Umbilical cord (tissue), 2 donors: ENCODE measurements at places on chromosomes 7 and 10. TPM values are rescaled to one million over a fixed set of nuclear protein-coding genes. Genes with fewer than 3 reads are reported as not detected.

- no peak for DNase-seq
Observed at GRCh38 chr7:139330333-139331030, 10.7 kb upstream of the FMC1 start.

DNA sequence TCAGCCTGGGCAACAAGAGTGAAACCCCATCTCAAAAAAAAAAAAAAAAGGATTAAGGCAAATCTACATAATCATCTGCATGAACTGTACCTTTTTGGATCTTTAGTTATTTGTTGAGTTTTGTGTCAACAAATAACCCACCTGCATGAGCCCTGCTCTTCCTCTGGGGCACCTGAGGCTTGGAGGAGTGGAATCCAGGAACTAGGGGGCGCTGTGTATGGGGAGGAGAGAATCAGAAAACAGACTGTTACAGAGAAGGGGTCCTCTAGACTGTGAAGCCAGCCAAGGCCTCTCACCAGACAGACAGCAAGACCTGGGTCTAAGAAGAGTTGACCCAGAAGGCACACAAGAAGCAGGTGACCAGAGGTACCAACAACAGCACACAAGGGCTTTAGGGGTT, 682.8 kb upstream of the NRP1 start:
- DNase-seq = no peak

Gene ENTPD7
- 19.0 TPM for total RNA-seq

GRCh38 chr10:121426307-121426706, 171.9 kb downstream of the FGFR2 start:
- no peak for DNase-seq

DNA sequence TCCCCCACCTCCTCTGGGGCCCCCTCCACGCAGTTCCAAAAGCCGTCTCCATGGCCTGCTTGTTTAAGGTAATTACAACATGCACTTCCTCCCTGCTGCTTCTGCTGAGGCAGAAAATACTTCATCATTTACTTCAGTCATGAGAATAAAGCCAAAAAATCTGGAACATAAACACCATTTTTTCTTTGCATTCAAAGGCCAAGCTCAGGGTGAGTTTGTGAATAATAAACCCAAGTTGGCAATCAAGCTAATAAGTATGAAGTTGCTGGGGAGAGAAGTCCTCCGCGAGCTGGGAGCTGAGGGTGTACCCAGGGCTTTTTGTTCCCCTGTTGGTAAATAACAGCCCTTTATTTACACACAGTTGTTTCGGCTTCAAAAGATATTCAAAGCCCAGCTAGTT, 70.5 kb downstream of the FAM204A start:
- DNase-seq = peak; percentile 31

- DNase-seq = no peak
Observed at GRCh38 chr10:57973451-57973850, 294.2 kb downstream of the IPMK start.

Gene NAT16
- 1.2 TPM for total RNA-seq

DNA sequence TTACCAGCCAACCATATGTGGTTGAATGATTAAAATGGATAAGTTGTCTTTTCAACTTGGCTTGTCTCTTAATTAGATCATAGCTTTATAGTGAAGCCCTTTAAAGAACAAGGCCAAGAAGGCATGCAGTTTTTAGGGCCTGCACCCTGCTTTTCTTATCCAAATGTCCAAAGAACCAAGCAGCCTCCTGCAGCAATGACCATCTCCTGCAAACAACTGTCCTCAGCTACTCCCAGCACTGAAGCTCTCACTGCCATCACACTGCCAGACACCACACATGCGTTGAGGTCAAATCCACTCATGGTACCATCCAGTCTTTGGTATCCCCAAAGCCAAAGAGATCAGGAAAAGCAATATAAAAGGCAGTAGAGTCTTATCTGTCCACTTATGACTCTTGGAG, 210.3 kb downstream of the ACTR3B start:
- no peak for DNase-seq

Gene CALY
- total RNA-seq = not detected

DNA sequence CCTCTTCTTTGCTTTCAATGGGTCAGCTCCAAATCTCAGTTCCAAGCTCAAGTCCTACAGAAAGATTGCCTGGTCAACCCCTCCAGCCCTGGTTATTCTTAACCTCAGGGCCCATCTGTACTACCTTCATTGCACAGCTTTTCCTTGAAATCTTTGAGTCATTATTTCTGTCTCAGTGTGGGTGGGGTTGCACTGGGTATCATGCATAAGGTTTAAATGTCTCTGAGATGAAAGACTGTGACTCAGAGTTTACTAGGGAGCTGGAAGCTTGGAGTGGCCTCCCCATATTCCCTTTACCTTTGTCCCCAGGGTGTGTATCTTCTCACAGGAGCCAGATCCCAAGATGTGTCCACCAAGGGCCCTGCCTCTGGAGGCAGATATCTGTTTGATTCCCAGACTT, 3.3 kb upstream of the OR6V1 start:
- no peak for DNase-seq

Gene CALD1
- total RNA-seq = 1,052 TPM

GRCh38 chr10:103605359-103606096, 112.0 kb downstream of the NEURL1 start:
- peak; percentile 36 for DNase-seq

Gene TFEC
- total RNA-seq = 16.6 TPM

GRCh38 chr10:74078037-74078436, 72.6 kb downstream of the AP3M1 start:
- DNase-seq = no peak

DNA sequence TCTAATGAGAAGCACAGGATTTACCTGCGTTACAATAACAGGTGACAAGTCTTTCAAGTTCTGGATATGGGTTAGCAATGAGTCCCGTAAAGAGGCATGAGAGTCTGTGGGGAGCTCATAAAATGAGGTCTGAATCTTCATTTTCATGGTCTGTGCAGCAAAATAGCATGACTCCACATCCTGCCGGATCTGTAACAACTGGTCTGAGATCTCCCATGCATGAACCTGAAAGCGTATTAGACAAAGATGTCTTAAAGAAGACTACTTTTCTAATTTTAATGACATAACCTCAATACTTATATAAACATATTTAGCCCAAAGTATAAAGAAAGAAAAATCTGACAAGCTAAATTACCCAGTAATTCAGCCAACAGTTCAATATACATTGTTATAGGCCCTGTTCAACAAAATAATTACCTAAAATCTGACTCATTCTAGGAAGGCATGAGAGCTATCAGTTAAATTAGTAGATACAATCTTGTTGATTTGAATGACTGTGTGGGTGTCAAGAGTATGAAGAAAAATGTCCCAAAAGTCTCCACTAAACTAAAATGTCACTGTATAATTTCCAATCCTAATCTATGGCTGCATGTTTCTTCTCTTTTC, 36.9 kb downstream of the TNPO3 start:
- no peak for DNase-seq
